ENCODE measurements at places on chromosomes 16 and 17. TPM values are rescaled to one million over a fixed set of nuclear protein-coding genes. Genes with fewer than 3 reads are reported as not detected.
A peak's percentile ranks its signal among the peaks of the same experiment; 100 is the strongest.

The CDH15 gene
- total RNA-seq, result 0.41 TPM

DNA sequence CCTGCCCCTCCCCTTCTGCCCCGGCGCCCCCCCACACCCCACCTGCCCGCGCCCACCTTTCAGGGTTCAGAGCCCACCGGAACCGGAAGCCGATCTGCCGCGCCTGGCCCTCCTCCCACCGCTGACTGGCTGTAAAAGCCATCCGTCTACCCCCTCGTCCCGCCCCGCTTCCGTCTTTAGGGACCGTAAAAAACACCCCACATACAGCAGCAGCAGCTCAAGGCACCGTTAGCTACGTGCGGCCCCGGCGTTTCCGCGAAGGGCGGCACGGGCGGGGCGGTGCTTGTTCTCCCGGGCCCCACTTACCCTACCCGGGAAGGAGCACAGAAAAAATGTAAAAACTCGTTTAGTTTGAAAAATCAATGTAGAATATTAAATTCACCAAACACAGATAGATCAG lies at the start of gene MRPL28:
Gene MRPL28, minus strand, starts transcription at position 96 of the 400 bp plus-strand sequence. CDS start 320 bp downstream, outside the sequence.
- peak within 1 kb of the TSS; percentile 96 for H3K27ac ChIP-seq
- no peaks in the 10 kb centered on the region for H3K27me3 ChIP-seq
- H3K4me1 ChIP-seq, result peaks cover 11% of the 10 kb centered on the region
- peak; percentile 96 for DNase-seq
- peaks cover 23% of the 10 kb centered on the region for H3K36me3 ChIP-seq

- H3K4me1 ChIP-seq, result no peaks in the 10 kb centered on the region
- DNase-seq, result no peak
- peaks cover 5% of the 10 kb centered on the region for H3K36me3 ChIP-seq
- H3K27me3 ChIP-seq, result no peaks in the 10 kb centered on the region
- no peak overlapping the region for H3K27ac ChIP-seq
These were observed 34.4 kb downstream of the NETO2 start for GRCh38 chr16:47109361-47109760.

DNA sequence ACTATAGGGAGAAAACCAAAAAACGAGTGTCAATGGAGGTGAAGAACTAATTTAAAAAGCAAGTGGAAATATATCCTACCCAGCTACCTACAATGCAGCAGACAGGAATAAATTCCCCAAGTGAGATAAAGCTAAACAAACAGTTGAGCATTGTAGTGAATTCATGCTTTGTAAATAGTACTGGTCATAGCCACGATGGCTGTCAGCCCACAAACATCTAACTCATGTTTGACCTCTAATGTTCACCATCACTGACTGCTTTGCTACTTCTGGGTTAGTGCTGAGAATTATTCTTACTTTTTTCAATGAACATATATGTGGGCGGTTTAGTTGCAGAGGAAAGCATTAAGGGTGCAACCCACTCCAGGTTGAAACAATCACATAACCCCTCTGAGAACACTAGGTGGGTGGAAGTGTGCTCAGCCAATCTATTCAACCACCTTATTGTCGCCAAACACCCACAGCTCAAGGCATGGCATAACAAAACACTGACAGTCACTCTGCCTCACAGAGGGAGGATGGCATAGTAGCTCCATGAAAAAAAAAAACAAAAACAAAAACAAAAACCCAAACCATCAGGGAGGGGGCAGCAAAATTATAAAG lies 264.1 kb downstream of the ZFHX3 start:
- DNase-seq, result no peak
- H3K27ac ChIP-seq, result no peak overlapping the region
- H3K27me3 ChIP-seq, result peaks cover 12% of the 10 kb centered on the region
- H3K4me3 ChIP-seq, result no peak overlapping the region
- H3K4me1 ChIP-seq, result peaks cover 32% of the 10 kb centered on the region
- no peaks in the 10 kb centered on the region for H3K36me3 ChIP-seq

The CCL11 gene
- total RNA-seq, result not detected

- peaks cover 17% of the 10 kb centered on the region for H3K4me1 ChIP-seq
- H3K27me3 ChIP-seq, result no peaks in the 10 kb centered on the region
- 0 out of 2 replicates have a peak overlapping the region, but pooled peaks have one; percentile 3 for H3K27ac ChIP-seq
- DNase-seq, result no peak
- no peak overlapping the region for H3K4me3 ChIP-seq
These were observed 5.2 kb downstream of the C16orf46 start for GRCh38 chr16:81071805-81072204.
